PC-9 (cell line): ENCODE measurements at places on chromosomes 12 and 14. TPM values are rescaled to one million over a fixed set of nuclear protein-coding genes. Genes with fewer than 3 reads are reported as not detected.

DNA sequence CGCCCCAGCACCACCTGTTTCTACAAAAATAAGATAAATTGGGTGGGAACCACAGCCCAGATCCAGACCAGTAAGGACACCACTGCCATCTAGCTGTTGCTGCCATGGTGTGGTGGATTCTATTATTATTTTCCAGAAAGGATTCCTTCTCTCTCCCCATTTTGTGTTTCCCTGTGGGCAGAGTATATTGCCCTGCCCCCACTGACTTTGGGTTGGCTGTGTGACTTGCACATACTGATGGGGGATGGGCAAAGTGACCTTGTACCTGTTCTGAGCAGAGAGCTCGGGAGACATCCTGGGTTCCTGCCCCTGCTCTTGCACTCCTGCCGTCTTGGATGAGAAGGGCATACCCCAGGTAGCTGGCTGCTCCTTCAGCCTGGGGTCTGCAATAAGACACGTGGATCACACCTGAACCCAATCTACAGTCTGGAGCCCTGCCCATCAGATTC, 24.3 kb downstream of the MOAP1 start:
- DNase-seq = no peak

DNA sequence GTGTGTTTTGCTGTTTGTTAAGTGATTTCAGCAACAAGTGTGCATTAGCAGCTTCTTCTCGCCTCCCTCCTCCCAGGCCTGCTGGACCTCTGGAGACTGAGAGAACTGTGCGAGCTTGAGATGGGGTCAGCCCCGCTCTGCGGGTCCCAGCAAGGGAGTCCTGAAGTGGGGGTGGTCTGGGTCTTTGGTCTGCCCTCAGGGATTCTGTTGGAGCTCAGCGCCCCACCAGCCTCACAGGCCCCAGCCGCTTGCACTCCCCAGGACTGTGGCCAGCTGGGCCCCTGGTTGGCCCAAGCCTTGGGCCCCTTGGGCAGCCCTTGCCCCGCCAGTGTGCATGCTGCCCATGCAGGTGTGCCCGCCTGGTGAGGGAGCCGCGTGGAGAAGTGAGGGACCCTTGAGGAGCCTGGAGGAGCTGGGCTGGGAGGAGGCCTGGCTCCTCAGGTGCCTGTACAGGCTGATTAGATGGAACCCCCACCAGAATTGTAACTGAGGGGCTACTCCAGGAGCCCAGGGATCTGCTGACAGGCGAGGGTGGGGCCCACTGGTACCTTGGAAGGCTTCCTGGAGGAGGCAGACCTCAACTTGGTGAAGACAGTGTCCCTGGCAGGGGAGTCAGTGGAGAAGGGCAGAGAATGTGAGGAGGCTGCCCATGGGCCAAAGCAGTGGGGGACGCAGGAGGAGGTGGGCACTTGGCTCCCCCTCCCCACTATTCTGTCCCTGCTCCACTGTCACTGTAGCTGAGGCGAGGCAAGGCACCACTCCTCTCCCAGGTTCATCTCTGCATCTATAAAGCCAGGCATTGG, 56.7 kb downstream of the BEGAIN start:
- DNase-seq = no peak

Gene ETFBKMT
- total RNA-seq = 2.2 and 2.4 TPM in 2 replicates

Gene SLCO1B1
- 0.30 and 0.50 TPM in 2 replicates for total RNA-seq

DNA sequence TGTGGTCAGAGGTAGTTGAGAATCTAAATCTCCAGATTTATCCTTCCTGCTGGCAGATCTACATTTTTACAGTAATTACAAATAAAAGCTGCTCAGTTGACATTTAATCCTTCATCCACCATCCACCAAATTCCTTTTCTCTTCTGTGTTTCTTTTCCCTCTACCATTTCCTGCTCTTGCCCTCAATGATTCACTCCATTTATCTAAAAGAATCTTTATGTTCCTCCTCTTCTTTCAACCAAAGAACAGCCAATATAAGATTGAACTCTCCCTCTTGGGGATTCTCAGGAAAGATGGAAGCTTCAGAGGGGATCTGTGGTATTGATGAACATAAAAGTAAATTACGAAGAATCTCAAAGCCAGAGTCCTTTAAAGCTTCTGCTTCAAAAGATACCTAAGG, 4.4 kb downstream of the MAP4K5 start:
- DNase-seq = no peak

DNA sequence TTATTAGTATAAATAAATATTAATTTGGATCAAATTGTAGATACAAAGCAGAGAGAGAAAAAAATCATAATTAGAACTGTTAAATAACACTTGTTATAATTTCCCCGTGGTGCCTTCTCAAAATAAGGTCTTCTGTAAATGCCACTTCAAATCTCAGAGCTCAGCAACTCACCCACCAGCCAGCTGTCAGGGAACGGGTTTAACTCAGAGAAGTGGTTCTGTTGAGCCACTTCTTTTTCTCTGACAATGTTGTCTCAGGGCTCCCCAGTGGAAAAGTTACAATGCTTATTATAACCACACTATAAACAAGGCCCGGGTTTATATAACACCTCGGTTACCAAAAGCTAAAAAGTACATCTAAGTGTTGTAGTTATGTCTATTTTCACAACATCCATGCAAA, 452.6 kb downstream of the GLT1D1 start:
- no peak for DNase-seq

- DNase-seq = peak; percentile 86
These were observed 66.2 kb upstream of the PTGR2 start for GRCh38 chr14:73785336-73785833.

DNA sequence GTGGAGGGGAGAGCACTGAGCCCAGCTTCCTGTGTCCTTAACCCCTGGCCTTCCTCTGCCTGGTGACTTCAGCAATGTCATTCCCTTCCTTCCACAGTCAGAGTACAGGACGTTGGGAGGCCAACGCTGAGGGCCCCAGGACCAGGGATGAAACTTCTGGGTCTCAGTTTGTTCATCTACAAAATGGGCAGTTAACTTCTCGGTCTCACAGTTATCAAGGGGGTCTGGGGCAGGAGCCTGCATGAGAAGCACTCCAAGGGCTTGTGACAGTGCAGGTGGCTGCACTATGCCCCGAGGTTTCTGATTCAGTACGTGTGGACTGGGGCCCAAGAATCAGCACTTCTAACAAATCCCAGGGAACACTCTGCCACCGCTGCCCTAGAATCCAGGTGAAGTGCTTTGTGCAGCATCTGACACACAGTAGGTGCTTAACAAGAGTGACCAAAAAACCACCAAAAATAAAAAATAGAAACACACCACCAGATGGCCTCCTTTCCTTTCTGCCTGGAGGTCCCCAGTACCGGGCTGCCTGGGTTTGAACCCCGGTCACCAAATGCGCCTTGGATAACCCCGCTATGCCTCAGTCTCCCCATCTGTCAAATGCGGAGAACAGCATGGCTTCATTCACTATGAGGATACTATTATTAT, 80.4 kb downstream of the RFLNA start:
- no peak for DNase-seq

GRCh38 chr14:27387463-27387862, 789.6 kb upstream of the NOVA1 start:
- no peak for DNase-seq

DNA sequence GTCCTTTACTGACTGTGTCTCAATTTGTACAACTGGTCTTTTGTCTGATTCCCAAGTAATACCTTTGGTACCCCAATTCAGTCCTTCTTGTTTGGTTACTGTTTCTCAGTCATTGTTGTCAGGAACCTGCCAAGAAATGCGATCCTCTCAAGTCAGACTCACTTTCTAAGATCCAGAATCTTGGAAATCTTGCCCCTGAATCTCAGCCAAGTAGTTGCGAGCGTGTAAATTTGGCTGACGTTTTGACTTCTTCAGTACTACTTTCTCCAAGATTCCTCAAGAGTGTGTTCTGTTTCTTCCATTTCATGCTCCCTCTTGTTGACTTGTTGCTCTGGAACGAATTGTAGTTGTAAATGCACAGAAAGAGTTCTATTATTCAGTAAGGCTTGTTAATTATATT, 114.0 kb downstream of the MSRB3 start:
- DNase-seq = no peak

GRCh38 chr12:19138551-19138950, 9.0 kb downstream of the PLEKHA5 start:
- DNase-seq = no peak

GRCh38 chr14:89240414-89240813, 176.6 kb downstream of the FOXN3 start:
- DNase-seq = no peak

Gene PMCH
- total RNA-seq = not detected in 2 replicates

Gene CERS5
- total RNA-seq = 33.0 and 41.7 TPM in 2 replicates

Gene CCDC177
- total RNA-seq = not detected in 2 replicates

Gene B4GALNT3
- total RNA-seq = 7.1 and 8.0 TPM in 2 replicates

GRCh38 chr12:78018939-78019338, 188.2 kb downstream of the NAV3 start:
- no peak for DNase-seq

Gene ABHD12B
- not detected in 2 replicates for total RNA-seq

- no peak for DNase-seq
These were observed 5.4 kb downstream of the KRT6B start for GRCh38 chr12:52446367-52447045.
